ENCODE measurements at places on chromosomes 16 and 17.

DNA sequence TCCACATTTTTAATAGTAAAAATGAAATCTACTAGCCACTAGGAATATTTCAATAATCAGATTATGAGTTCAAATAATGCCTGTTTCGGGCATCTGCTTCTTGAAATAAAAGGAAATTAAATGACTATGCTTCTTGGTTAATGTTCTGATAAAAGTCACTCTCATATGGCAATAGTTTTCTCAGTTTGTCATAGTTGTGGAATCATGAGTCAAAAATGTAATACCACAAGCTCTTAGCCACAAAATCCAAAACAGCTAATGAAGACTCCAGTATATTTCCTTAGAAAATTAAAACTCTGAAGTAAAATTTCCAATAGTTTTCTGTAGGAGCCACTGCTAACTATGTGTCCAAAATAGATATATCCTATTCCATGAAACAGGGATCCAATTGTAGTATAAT is 676.3 kb upstream of the CDH8 start:
- DNase-seq = no peak

DNA sequence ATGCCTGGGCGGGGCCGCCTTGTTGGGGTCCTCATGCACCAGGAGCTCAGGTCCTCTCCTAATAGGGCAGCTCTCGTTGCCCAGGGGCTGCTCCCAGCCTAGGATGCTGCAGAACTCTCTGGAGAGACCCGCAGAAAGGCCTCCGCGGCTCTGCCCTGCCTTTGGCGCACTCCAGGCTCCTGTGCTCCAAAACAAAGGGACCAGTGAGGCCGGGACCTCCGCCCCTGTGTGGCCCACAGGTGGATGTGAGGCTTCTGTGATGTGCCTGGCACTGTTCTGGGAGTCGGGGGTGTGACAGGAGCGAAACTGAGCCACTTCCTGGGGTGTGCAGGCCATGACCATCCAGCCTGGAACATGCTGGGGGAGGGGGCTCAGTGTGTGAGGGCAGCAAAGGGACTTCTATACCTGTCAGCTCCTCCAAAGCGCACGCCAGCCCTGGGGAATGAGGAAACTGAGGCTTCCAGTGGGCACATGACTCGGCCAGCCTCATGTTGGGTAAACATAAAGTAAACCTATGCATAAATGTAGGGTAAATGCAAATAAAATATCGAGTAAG is 153.2 kb downstream of the IRF8 start:
- DNase-seq = no peak

- DNase-seq = no peak
Observed at GRCh38 chr16:27381236-27381635, 20.7 kb upstream of the IL21R start.

GRCh38 chr17:49880291-49881053 is 32.6 kb upstream of the TAC4 start:
- DNase-seq = peak; percentile 66

DNA sequence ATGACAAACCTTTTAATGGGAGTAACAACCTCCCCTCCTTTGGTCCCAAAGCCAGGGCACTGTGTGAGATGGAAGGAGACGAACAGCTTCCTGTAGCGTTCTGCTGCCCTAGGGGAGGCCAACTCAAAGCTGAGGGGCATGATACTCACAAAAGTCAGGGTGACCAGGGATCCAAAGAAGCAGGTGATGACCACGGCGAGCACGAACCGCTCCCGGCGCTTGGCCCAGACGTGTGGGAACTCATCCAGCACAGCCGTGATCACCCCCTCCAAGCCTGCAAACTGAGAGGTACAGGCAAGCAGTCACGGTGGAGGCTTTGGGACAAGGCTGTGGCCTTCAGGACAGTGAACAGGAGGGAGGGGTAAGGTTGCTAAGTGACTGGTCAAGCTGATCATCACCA is 25.1 kb downstream of the SLC6A4 start:
- no peak for DNase-seq
